Stimulated activated CD8-positive, alpha-beta memory T cell treated with anti-CD3 and anti-CD28 coated beads, Interleukin-4, amount 100 ng/mL, for 1 hour (primary cell): ENCODE measurements at places on chromosomes 16 and 17.

GRCh38 chr17:50661795-50662391, 27.2 kb downstream of the ABCC3 start:
- DNase-seq: no peak

GRCh38 chr17:45311760-45312476, 4.9 kb downstream of the MAP3K14 start:
- DNase-seq: peak; percentile 26

DNA sequence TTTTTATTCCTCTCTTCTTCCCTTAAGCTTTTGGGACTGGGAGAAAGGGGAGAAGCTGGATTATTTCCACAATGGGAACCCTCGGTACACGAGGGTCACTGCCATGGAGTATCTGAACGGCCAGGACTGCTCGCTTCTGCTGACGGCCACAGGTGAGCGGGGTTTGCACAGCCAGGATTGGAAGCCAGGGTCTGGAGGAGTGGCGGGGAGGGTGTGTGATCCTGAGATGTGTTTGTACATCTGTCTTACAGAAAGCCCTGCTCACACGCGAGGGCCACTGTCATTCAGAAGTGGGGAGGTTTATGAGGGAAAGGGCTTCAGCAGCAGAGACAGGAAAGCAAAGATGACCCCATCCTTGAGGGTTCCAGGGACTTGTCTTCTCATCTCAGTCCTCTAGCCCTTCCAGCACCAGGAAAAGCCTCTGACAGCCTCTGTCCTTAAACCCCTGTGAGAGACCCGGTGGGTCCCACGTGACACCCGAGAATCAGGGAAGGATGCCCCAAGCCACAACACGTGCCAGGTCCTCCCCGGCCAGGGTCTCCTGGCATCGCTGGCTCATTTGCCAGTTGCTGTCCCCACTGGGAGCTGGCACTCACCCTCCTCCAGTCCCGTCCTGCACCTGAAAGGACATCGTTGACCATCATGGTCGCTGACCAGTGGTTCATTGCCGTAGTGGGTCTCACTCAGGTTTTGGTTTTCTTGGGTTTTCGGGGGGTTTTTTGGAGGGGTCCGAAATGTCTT, 44.3 kb upstream of the CHMP6 start:
- DNase-seq: no peak

GRCh38 chr17:58586009-58586644, 71.7 kb upstream of the MTMR4 start:
- DNase-seq: no peak

DNA sequence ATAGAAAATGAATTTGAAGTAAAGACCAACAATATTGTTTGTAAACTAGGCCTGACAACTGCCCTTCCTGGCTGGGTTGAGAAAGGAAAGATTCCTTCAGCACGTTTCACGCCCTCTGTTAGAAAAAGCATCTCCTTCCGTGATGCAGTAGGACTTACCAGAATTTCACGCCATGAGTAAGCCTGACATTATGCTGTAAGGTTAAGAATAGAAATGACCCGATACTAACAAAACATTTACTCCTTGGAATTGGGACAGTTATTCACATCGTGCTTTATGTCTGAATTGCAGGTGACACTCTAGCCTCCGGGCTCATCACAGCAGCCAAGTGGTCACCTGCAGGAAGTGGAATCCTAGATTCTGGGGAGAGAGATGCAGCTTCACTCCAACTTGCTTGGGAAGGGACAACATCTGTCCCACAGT, 17.5 kb downstream of the MARCHF10 start:
- no peak for DNase-seq

GRCh38 chr16:28878083-28878926, at the start of gene ATP2A1:
Gene ATP2A1, plus strand, starts transcription at chr16:28878488. Its CDS starts 184 bp downstream, at chr16:28878672.
- DNase-seq: no peak

GRCh38 chr17:30345527-30346075, 11.7 kb upstream of the TMIGD1 start:
- no peak for DNase-seq

DNA sequence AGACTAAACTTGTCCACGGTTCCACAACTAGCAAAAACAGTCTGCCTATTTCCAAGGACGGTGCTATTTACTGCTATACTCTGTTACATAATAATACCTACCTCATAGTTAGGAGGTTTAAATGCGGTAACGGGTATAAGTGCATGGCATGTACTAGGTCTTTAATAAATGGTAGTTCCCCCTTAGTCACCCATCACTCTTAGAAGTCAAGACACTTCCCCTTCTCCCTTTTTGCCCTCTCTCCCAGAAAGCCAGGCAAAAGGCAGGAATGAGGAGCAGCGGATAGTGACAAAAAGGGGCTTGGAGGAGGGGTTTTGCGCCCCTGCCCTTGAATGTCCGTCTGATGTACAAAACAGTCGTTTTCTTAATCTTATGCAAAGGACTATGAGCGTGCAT, 1.1 kb upstream of the LSM12 start:
- no peak for DNase-seq

DNA sequence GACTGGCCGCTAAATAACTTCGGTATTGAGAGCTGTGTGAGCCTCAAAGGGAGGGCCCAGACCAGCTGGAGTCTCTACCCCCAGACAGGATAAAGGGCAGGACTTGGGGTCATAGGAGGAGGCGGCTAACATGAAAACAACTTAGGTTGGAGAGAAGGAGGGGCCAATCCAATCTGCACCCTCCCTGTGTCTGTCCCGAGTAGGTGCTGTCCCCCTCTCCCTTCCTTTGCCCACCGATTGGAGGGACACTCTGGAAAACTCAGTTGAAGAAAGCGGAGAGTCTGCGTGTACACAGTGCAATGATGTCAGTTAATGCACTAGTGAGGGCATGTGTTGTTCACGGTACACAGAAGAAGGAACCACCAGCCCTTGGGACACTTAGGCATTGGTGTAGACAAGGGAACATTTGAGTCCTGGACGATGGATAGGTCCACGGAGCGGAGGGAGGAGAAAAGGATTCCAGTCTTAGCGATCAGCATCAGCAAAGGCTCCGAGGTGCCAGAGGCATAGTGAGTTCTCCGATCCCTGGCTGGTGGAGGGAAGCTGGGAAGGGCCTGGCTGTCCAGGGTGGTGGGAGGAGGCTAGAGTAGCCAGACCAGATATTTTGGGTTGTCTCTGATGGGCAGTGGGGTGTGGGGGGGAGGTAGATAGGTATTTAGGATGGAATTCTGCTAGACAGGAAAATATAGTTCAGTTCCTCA, 761 bp downstream of the NOL3 start:
- DNase-seq: no peak

DNA sequence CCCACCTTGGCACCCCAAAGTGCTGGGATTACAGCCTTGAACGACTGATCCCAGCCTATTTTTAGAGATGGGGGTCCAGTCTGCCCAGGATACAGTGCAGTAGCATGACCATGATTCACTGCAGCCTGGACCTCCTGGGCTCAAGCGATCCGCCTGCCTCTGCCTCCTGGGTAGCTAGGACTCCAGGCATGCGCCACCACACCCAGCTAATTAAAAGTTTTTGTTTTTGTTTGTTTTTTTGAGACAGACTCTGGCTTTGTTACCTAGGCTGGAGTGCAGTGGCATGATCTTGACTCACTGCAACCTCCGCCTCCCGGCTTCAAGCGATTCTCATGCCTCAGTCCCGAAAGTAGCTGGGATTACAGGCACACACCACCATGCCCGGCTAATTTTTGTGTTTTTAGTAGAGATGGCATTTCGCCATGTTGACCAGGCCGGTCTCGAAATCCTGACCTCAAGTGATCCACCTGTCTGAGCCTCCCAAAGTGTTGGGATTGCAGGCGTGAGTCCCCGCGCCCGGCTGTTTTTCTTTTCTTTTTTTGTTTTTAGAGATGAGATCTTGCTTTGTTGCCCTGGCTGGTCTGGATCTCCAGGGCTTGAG, 2.3 kb upstream of the PAFAH1B1 start:
- no peak for DNase-seq

DNA sequence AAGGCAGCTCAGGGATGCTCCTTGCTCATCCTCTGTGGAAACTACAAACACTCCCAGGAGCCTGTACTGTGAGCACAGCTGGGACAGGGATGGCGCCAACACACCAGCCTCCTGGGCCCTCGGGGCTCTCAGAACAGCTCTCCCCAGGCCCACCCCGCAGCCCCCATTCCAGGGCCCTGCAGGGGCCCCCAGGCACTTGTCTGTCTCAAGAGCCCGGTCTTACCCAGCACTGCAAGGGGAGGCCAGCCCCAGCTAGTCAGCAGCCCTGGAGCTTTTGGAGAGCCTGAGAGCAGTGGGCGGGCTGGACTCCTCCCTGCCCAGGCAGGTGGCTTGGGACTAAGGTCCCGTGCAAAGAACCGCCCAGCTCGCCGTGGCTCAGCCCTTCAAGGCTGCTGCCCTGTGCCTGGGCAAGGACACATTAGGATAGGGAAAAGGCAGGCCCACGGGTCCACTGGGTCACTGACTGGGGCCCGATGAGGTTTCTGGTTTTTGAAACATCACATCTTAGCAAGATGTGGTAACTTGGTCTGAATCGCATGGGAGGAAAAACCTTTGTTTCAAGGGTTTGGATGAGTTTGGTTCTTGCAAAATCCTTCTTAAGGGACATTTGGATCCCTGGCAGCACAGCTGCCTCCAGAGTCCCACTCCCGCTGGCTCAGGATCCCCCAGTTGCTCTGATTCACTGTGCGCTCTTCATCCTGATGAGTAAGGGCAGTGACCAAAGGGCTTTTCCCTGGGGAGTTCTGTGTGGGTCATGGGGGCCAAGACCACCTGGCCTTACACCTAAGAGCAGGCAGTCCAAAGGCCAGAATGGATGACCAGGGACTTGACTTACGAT, 2.8 kb downstream of the DNASE1L2 start:
- DNase-seq: no peak

DNA sequence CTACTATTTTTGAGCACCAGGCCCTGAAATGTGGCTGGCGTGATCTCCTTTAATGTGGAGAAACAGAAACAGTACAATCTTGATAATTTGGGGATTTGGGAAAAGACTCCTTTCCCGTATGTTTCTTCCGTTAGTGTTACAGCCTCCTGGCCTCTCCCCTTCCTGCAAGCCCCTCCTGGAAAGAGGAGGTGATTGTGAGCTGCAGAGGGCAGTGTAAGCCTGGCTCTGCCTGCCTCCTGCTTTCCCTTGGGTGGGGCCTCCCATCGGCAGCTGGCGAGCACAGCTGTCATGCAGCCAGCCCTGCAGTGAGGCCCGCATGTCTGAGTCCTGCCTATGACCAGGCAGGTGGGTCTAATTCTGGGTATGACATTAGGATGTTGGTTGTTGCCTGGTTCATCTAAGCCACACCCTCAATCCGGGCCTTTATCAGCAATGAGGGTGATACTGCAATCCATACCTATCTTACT, 48.7 kb upstream of the WSB1 start:
- no peak for DNase-seq

- DNase-seq: no peak
Observed at GRCh38 chr16:7703672-7704071, 371.0 kb downstream of the RBFOX1 start.

DNA sequence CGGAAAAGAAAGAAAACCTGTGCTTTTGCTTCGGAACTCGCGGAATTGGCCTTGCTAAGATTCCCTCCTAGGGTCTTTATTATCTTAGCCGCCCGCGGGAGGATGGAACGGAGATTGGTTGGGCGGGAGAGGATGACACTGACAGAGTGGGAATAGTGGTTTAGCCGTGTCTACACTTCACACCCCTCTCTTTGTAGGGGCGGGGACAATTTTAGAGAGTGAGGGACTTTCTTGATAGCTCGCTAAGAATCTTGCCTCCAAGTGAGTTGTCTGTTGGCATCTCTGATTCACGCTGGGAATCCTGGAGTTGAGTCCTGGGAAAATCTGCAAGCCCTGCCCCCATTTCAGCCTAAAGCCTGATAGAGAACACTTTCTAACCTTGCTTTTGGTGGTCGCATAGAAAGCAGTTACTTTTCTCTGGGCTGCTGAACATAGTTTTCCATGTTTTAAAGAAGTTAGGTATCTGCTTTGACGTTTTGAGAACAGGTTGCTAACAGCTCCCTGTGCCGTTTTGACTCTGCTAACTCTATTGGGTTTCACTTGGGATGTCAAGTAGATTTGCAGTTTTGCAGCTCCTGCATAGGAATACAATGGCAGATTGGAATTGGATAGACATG, 697 bp downstream of the NOL11 start:
- DNase-seq: no peak
